Kasumi-1 (cell line): ENCODE measurements at places on chromosomes 4 and X.
A peak's percentile ranks its signal among the peaks of the same experiment; 100 is the strongest.

DNA sequence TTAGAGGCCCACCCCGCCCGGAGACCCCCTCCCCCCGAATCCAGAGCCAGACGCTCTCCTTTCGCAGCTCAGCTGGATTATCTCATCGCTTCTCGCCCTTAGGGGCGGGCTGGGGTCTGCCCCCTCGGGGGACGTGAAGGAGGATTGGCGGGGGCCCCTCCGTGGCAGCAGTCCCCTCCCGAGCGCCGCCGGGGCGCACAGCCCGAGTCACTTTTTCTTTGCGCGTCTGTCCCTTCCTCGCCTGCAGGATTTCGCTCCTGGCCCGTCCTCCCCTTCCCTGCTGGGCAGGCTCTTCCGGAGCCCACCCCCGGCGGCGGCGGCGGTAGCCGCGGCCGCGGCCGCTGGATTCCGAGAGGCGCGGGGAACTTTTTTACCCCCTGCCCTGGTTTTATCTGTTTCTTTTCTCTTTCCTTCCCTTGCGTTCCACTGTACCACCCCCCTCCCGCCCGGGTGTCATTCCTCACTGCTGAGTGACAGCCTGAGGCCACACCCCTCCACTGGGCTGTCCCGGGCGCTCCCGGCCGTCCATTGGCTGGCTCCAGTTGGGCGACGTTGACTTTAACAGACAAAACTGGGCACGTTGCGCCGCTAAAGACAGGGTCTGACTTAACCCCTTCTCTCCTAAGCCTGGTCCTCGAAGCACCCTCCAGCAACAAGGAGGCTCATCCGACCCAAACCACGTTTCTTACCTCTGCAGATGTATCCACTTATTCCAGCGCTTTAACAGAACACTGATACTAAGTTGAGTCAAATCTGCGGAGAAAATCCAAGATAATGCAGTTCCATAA, 492 bp upstream of the NKX3-2 start:
- peak; percentile 92 for DNase-seq

DNA sequence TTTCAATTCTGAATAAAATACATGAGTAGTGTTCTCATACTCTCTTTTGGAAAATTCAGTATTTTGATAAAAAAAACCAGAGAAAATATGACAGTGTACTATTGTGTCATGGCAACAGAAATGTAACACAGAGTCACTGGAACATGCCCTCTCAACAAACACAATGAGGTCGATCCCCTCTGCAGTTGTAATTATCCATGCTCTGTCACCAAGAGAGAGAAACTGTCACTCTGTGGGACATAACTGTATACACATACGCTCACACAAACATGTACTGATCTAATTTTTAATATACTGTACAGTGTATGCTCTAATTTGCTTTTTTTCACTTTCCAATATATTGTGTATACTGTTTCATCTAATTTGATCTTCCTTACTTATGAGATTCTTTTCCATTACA, 1136.8 kb upstream of the TENM3 start:
- no peak for DNase-seq

- DNase-seq = no peak
Observed at GRCh38 chr4:41709844-41710481, 38.6 kb downstream of the PHOX2B start.

DNA sequence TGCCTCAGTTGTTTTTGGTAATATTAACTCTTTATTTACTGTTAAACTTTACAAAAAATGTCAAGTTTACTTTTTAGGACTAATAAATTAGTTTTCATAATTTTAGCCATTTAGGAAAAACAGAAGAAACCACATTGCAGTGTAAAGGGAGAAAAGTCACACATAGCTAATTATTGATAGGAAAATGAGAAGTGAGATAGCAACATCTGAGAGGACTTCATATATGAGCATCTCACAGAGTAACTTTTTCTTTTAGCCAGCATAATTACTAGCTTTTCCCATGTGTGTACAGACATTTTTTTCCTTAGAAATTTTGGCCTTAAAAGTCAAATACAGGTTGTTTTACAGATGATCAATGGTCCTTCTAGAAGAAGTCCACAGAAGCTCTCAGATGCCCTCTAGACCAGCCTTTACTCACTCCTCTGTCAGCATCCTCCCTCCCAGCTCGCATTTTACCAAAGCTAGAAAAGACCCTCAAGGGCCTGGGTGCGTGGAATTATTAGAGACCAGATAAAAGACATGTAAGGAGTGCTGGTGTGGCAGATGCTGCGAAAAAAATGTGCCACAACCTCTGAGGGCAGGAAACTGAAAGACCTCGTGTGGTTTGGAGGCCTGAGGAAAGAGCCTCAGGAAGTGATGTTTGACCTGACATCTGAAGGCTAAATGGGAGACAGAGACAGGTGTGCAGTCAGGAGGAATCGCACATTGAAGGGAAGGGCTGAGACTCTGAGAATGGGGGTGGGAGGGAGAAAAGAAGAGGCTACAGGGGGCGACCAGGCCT, 156.9 kb downstream of the CBR4 start:
- no peak for DNase-seq

GRCh38 chr4:6169239-6169638, 31.1 kb downstream of the JAKMIP1 start:
- DNase-seq = no peak

- DNase-seq = no peak
Observed at GRCh38 chrX:63750811-63751210, 34.2 kb downstream of the ARHGEF9 start.

GRCh38 chrX:141714680-141715079, 16.1 kb upstream of the SPANXD start:
- no peak for DNase-seq

GRCh38 chr4:93831716-93832496, 3.4 kb downstream of the ATOH1 start:
- no peak for DNase-seq

DNA sequence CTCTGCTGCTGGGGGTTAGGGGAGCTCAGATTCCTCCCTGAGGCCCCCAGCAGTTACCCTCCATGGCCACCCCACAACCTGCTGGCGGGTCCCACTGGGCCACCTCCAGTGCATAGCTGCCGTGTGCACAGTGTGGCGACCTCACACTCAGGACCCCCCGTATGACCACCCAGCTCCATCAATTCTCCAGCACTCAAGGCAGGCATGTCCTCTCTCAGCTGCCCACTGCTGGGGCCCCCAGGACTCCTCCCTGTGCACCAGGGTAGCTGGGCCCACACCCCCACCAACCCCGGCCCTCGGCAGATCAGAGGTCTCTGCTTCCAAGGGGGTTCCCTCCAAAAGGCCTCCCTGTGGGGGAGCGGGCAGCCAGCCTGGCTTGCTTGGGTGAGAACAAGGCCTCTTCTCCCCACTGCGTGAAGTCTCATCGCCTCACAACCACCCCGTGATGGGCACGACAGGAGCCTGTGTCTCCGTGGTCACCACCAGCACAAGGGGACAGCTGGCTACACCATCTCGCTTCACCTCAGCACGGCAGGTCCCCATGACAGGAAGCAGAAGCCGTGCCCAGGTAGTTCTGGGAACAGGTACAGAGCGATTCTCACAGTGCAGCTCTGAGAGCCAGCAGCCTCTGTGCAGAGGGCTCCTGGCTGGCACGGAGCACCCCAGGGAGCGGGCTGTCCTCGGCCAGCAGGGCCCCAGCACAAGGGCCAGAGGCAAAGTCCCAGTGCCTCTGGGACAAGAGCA, 4.6 kb upstream of the HAUS3 start:
- no peak for DNase-seq

GRCh38 chr4:41943506-41943905, 8.3 kb downstream of the TMEM33 start:
- no peak for DNase-seq

GRCh38 chrX:134374294-134374693, 85.7 kb upstream of the HPRT1 start:
- DNase-seq = no peak

DNA sequence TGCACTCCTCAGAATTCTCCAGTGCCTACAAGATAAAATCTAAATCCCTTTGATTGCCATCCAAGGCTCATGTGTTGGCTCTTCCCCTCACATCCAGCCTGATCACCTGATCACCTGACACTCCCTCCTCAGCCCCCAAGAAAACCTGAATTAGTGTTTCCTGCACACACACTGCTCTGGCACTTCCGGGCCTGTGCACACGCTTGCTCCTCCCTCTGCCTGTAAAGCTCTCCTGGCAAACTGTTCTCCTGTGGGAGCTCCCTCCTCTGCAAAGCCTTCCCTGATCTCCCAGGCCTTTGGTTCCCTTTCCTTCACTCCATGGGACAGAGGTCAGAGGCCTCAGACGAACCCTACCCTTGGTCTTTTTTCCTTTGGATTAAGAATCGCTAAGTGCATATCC, 19.9 kb downstream of the PHKA2 start:
- peak; percentile 25 for DNase-seq

DNA sequence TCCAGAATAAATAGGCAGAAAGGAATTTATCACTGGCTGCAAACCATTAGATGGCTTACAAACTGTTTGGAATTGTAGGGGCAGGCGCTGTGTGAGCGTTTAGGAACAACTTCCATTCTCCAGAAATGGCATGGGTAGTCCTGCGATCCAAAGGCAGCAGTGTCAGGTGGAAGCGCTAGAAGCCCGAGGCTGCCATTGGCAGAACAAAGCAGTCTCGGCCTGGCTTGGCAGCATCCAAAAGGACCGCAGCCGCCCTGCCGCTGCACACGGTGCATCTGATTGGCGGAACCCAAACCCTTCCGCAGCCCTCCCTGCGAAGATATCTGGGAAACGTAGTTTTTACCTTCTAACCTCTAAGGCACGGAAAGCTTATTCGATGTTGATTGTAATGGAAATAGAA, 23.6 kb upstream of the YTHDC1 start:
- no peak for DNase-seq

DNA sequence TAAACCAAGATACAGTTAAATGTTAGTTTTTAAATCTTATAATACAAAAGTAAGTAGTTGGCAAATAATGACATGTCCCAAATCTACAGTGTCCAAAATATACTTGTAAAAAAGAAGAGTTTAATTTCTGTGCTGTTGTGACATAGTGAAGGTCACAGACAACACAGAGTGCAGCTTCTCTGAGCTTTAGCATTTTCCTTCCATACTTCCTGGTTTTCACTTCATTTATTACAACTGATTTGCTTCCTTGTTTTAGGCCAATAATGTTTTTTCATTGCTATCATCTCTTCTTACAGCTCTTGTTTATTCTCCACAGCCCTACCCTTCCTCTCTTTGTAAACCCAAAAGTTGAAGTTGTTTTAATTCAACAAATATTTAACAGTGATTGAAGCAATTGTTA, 132.4 kb upstream of the TET2 start:
- DNase-seq = peak; percentile 36

GRCh38 chrX:65463550-65463949, 71.0 kb downstream of the LAS1L start:
- DNase-seq = no peak

DNA sequence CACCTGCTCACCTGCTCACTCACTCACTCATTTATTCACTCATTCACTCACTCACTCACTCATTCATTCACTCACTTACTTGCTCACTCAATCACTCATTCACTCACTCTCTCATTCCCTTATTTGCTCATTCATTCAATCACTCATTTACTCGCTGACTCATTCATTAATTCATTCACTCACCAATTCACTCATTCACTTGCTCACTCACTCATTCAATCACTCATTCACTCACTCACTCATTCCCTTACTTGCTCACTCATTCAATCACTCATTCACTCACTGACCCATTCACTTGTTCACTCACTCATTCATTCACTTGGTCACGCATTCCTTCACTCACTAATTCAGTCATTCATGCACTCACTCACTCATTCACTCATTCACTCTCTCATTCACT, 88.7 kb upstream of the AFAP1 start:
- no peak for DNase-seq

DNA sequence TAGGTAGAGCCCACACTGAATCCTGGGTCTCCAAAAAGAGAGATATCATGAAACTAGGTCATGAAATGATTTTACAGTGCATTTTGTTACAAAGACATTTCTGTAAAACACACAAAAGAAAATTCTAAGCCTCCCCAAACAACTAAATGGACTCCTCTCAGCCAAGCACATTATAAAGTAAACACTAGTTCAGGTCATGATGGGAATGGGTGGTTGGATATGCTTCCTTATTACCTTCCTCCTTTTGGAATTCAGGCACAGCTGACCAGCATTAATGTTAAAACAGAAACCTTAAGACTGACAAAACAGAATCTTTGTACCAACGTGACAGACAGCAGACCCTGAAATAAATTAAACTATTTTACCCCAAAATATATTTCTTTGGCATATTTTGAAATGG, 87.9 kb upstream of the NPY2R start:
- DNase-seq = no peak

DNA sequence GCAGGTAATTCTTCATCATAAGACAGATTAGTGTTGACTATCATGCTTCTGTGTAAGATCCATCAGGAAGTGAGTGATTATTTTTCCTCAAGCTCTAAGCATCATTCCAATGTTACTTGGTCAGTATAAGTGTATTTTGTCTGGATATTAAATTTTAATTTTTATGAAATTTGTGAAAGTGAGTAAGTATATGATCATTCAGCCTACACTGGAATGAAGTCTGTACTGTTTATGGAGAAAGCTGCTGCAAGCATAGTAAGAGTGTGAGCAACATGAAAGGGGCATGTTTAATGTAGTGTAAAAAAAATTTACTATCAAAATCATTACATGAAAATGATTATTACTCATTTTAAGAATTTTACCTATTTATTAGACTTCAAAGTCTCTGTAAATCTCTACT, 84.8 kb downstream of the IL15 start:
- DNase-seq = no peak

GRCh38 chr4:120156120-120156718, 89.6 kb upstream of the MAD2L1 start:
- peak; percentile 53 for DNase-seq

GRCh38 chrX:16931371-16931770, 15.1 kb upstream of the REPS2 start:
- no peak for DNase-seq

DNA sequence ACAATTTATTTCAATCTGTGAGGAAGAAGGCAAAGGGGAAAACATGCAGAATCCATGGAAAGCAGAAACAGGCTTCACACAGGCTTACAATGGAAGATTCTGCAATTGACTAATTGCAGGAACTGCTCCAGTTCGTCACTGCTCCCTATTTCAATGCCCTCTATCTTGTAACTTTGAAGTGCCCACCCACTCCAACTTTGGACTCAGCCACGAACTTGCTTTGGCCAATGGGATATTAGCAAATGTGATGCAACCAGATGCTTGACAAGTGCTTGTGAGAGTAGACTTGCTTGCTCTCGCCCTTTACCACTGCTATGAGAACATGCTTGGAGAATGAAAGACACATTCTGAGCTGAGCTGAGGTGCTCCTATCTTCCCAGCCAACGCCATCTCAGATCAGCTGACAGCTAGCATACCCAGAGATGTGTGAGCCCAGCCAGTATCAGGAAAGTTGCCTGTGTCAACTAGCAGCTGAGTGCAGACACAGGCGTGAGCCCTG, 105.7 kb upstream of the PTCHD1 start:
- DNase-seq = no peak

GRCh38 chr4:163816494-163816893, 322.0 kb downstream of the TMA16 start:
- DNase-seq = no peak

GRCh38 chr4:89358935-89359638, 51.5 kb upstream of the GPRIN3 start:
- no peak for DNase-seq

GRCh38 chrX:40527543-40527942, 53.2 kb upstream of the ATP6AP2 start:
- DNase-seq = no peak
